ENCODE measurements at places on chromosomes 7 and 10. TPM values are rescaled to one million over a fixed set of nuclear protein-coding genes. Genes with fewer than 3 reads are reported as not detected.

The GPRIN2 gene
- total RNA-seq, result not detected

The TPST1 gene
- 3.7 TPM for total RNA-seq

The IFIT1B gene
- total RNA-seq, result not detected

The SOSTDC1 gene
- total RNA-seq, result 0.15 TPM

The RHOBTB1 gene
- total RNA-seq, result 16.0 TPM

The POLR2J gene
- total RNA-seq, result 47.4 TPM

The TMEM229A gene
- total RNA-seq, result not detected

The LRRD1 gene
- 0.33 TPM for total RNA-seq

The DDIT4 gene
- total RNA-seq, result 63.9 TPM

The AOAH gene
- 1.2 TPM for total RNA-seq

The GGCT gene
- 14.1 TPM for total RNA-seq

The JCAD gene
- 10.4 TPM for total RNA-seq

The HECW1 gene
- not detected for total RNA-seq

The LIPJ gene
- not detected for total RNA-seq

The GIMAP8 gene
- 12.7 TPM for total RNA-seq

The GTPBP4 gene
- 29.1 TPM for total RNA-seq

The EMX2 gene
- 0.35 TPM for total RNA-seq

The CUBN gene
- total RNA-seq, result 0.40 TPM

The MAP3K8 gene
- 7.7 TPM for total RNA-seq

The MOGAT3 gene
- not detected for total RNA-seq

The PHYHIPL gene
- not detected for total RNA-seq

The GDF2 gene
- total RNA-seq, result not detected

The GBX1 gene
- 0.29 TPM for total RNA-seq

The LHFPL3 gene
- not detected for total RNA-seq

The HYAL4 gene
- total RNA-seq, result 0.43 TPM

The HMX2 gene
- total RNA-seq, result not detected

The TMEM213 gene
- total RNA-seq, result not detected

The ITIH5 gene
- total RNA-seq, result 15.1 TPM
